ENCODE measurements at places on chromosomes 16 and 17.

DNA sequence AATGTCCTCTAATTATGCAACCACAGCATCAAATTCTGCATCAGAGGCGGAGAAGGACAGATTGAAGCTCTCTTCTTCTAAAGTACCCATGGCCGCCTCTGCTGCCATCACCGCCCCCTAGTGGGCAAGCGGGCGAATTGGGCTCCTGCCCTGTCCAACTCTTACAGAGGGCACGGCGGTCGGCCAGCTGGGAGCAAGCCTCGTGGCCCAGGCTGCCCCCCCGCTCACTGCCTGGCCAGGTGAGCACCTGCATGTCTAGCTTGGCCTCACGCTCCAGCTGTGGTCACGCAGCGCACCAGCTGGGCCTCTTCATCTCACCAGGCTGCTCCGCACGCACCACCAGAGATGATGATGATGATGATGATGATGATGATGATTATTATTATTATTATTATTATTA lies 146.1 kb upstream of the TOM1L1 start:
- DNase-seq: no peak

- no peak for DNase-seq
Measured at GRCh38 chr17:13253733-13254410, 236.0 kb upstream of the ELAC2 start.

DNA sequence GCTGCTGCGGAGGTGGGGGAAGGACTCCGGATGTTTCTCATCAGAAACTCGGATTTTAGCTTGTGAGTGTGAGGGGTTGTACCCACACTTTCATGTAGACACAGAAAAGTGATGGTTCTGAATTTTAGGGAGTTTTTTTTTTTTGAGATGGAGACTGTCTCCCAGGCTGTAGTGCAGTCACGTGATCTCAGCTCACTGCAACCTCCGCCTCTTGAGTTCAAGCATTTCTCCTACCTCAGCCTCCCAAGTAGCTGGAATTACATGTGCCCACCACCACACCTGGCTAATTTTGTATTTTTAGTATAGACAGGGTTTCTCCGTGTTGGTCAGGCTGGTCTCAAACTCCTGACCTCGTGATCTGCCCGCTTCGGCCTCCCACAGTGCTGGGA lies 22.4 kb upstream of the GNG13 start:
- DNase-seq: no peak

DNA sequence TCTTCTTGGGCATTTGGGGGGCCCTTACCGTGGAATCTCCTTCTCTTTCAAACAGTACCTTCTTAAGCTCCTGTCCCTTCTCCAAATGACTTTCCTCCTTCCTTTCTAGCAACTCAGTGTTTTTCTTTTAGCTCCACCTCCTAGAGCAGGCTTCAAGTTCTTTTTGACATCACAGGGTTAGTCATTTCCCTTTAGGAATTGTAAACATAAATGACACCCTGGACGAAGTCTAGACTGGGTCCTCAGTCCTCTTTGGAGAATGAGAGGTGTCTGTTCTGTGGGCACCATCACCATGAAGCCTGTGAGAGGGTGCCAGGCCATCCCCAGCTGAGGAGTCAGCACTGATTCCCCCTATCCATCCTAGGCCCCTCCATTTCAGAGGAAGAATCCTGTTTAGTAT lies 94.7 kb downstream of the SALL1 start:
- no peak for DNase-seq

DNA sequence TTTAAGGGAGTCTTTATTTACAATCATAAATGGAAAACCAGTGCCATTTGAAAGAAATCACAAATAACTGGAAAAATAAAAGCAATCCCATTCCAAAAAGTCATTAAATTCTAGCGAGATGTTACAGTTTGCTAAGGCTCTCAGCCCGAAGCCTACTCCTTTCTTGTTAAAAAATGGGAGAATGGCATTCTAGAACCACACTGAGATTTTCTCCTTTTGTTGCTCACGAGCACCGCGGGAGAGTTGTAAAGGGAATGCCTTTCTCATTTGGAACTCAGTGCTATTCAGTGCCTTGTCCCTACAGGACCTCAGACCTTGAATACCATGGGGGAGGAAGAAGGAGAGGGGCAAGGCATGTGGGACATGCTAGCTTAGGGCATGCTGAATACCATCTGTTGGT lies 36.3 kb downstream of the GDE1 start:
- no peak for DNase-seq

GRCh38 chr16:20952139-20952920 lies 51.8 kb downstream of the LYRM1 start:
- DNase-seq: no peak

- no peak for DNase-seq
Measured at GRCh38 chr17:48123776-48124388, 16.3 kb downstream of the SNX11 start.

- no peak for DNase-seq
Measured at GRCh38 chr16:887846-888245, 82.9 kb downstream of the LMF1 start.

DNA sequence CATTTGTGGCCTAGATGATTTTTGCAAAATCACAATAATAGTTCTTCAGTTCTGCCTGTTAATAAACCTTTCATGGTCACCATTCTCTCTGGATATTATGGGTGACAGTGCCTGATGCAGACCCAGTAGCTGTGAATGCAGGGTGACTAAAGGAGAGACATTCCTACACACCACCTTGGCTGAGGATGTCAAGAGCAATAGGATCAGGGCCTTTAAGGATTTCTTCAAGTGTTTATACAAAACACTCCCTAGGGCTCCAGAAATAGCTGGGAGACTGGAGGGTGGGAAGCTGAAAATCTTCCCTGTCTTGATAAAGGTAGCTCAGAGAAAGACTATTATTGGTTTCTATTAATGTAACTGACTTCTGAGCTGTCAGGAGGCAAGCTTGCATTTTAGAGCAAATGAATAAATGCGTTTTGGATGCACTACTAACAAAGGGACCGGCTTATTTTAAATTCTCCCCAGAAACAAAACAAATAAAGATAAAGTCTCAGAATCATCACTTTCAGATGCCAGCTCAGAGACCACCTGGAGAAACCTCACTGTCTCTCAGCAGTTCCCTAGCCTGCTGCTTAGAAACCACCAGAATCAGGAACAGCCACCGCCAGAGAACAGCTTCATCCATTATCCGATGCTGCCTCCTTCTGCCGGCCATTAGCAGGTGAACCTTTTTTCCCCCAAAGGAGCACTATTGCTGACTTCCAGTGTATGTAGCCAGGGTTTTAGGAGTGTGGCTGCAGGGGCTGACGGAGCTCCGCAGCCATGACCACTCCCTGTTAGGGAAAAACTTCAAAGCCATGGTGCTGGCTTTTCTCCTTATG lies 171.4 kb upstream of the DYNLRB2 start:
- DNase-seq: no peak

DNA sequence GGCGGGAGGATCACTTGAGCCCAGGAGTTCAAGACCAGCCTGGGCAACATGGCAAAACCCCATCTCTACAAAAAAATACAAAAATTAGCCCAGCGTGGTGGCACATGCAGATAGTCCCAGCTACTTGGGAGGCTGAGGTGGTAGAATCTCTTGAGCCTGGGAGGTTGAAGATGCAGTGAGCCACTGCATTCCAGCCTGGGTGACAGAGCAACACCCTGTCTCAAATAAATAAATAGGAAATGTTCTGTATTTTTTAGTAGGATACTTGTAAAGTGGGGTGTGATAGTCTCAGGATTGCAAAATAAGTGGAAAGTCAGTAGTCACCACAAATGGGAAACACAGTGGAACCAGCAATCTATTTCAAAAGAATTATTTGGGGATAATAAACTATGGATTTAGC lies 4.0 kb downstream of the RSPRY1 start:
- no peak for DNase-seq

DNA sequence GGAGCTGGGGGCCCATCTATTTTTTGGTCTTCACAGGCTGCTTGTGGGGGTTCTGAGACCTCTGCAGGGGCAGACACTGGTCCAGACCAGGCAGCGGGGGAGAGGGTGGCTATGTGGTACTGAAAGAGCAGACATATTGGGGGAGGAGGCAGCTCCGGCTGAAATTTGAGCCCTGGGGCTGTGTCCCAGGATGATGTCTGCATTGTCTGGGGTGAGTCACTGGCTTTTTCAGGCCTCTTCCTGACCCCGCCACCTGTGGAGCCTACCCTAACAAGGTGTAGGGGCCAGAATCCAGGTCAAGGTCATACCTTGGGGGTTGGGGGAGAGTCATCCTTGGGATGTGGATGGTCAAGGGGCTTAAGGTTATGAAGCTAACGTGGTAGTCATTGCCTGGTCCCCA lies 2.4 kb downstream of the CORO6 start:
- DNase-seq: no peak

DNA sequence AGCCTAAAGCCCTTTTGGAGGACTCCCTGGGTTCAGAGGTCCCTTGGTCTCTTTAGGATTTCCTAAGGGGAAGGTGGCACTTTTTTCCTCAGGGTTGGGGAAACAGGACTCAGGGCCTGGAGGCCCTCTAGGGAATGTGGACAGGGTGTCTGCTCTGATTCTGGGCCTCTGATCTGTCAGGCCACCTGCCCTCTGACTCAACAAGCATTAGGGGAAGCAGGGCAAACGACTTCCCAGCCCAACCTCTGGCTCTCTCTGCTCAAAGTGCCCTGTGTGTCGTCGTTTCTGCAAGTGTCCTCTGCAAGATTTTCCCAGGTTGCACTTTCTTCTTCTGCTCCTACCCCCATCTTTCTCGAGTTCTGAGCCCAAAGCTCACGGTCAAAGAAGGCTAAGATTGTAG lies 6.6 kb upstream of the IGFBP4 start:
- no peak for DNase-seq

- DNase-seq: no peak
Measured at GRCh38 chr17:48760411-48760810, 31.9 kb upstream of the HOXB13 start.

- no peak for DNase-seq
Measured at GRCh38 chr17:83151442-83152226, 72.2 kb downstream of the METRNL start.

DNA sequence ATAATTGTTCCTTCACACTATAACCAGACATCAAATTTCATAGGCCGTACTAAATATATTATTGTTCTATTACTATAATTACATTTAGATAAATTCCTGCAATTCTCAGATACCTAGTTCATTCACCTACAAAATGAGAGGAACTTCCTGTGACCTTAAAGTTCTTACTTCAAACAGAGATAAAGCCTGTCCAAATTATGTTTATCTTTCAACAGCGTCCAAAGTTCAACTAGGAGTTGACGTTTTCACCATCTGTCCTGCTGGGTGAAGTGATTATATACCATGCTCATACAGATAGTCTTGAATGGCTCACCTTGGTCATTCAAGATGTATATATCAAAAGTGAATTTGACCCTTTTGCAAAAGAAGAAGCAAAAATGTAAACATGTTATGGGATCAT lies 440.6 kb downstream of the CDH8 start:
- no peak for DNase-seq

GRCh38 chr17:273981-274832 lies 78.4 kb downstream of the RPH3AL start:
- no peak for DNase-seq

GRCh38 chr17:30230596-30231125 lies 4.8 kb downstream of the SLC6A4 start:
- DNase-seq: no peak

GRCh38 chr17:82239926-82240505 lies 11.2 kb downstream of the SLC16A3 start:
- no peak for DNase-seq

DNA sequence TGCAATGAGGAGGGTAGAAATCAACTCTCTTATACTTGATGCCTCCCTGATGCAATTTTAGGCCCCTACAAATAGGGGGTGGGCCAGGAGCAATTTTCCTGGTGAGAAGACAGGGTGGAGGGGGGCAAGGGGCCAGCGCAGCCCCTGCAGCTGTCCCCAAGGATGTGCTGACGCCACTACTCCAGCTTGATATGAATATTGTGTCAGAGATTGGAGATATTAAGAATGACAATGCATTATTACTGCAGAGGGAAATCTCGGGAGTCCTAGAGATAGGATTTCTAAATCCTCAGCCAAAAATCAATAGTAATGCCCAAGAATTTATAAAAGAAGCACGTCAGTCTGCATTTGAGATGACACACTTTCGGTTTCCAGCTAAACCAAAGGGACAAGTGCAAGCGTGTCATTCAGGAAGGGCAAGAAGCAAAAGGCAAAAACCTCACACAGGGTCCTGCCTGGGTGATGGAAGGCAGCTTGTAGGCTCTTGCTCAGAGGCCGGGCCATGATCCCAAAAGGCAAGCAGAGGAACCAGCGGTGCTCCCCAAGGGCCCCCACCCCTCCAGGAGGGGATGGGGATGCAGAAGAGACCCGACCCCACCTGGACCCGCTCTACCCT lies 178.8 kb downstream of the C16orf78 start:
- no peak for DNase-seq
